ENCODE measurements at places on chromosomes 5 and 9.

GRCh38 chr9:136546697-136547501 lies 1.1 kb upstream of the NOTCH1 start:
- peak; percentile 51 for DNase-seq

DNA sequence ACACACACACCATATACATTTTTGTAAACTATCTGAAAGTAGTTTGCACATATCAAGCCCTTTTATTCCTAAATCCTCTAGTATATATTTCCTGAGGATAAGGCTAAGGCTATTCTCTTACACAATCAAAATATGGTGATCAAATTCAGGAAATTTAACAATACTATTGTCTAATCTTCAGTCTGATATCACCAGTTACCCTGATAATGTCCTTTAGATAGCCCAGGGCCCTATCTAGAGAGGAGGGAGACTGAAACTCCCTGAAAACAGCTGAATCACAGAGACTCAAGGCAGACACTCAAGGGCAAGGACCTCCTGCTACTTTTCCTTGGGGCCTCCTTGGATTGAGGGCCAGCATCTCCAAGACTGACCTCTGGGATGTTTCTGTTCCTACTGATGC lies 30.4 kb downstream of the PTTG1 start:
- DNase-seq, result no peak

DNA sequence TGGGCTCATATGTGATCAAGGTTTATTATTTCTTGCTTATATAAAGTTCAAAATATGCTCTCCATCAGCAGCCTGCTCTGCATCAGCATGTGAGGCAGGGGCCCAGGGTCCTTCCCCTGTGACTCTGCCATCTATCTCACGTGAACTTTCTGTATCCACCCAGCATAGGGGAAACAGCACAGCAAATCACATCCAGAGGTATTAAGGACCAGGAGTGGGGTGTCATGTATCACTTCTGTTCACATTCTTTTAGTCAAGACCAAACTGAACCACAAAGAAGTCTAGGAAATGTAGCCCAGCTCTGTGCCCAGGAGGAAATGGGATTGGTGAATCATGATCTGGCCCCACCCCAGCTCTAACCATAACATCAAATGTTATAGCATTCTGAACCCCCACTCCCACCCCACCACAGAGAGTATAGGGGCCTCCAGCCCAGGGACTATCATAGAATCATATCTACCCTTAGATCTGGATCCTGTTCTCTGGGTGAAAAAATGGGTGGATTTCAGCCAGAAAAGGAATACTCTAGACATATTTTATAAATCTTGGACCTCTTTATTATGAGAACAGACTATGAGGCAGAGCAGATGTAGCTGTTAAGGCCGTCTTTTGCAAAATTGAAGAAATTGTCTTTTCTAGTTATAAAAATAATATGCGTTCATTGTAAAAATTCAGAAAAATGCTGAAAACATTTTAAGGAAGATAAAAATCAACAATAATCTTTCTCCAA lies 473.7 kb downstream of the ARHGEF28 start:
- no peak for DNase-seq

GRCh38 chr5:59843511-59844213 lies 49.9 kb downstream of the PDE4D start:
- DNase-seq, result no peak

DNA sequence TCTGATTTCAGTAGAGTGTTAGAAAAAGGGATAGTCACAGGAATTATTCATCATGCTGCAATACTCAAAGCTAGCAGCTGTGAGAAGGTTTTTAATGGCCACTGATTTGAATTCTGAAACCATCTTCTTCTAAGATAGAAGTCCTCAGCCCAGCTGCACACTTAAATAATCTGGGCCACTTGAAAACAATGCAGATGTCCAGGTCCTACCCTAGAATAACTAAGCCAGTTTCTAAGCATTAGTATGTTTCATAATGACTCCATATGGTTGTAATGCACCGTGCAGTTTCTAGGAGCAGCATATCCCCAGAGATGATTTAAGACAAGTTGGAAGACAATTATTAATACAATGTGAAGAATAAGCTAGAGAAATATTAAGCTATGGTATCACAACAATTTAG lies 159.9 kb upstream of the FBXL17 start:
- no peak for DNase-seq
